ENCODE measurements at places on chromosomes 6 and 20.

DNA sequence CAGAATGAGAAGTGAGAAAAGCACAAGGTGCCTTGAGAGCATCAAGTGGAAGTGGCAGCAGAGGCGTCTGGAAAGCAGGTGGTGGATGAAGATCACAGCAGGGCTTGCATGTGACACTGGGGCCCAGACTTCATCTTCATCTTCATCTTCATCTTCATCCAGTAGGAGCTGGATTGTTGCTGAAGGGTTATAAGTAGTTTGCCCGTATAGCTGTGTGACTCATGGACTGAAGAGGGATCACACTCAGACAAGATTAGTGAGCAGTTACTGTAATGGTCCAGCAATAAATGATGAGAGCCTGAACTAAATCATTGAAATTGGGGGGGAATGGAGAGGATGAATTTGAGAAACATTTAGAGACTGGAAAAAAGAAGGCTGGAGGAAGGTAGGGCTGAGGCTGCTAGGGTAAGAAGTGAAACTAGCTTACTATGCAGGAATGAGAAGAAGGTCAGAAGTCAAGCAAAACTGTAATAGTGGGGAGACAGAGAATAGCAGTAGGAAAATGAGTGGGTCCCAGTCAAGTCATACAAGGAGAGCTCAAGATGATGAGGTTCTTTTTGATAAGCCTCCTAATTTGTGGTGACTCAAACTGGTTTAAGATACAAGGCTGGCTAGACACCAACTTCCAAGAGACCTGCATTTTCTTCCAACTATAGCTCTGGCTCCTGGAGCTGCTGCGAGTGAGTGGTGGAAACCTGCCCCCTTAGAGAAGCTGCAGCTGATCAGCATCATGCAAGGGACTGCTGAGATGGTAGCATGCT is 92.3 kb upstream of the BEND6 start:
- H3K36me3 ChIP-seq: no peaks in the 10 kb centered on the region
- DNase-seq: no peak
- peaks cover 15% of the 10 kb centered on the region for H3K27me3 ChIP-seq

- no peak for DNase-seq
- H3K36me3 ChIP-seq: no peaks in the 10 kb centered on the region
- no peak overlapping the region for H3K4me3 ChIP-seq
- no peaks in the 10 kb centered on the region for H3K4me1 ChIP-seq
- H3K27me3 ChIP-seq: peaks cover 16% of the 10 kb centered on the region
Observed at GRCh38 chr6:29507319-29507718, 19.6 kb upstream of the MAS1L start.

- peaks cover 34% of the 10 kb centered on the region for H3K36me3 ChIP-seq
- no peaks in the 10 kb centered on the region for H3K27me3 ChIP-seq
- peak overlapping the region; percentile 100 for H3K4me3 ChIP-seq
- no peak for DNase-seq
- H3K27ac ChIP-seq: peak overlapping the region; percentile 94
- peaks cover 27% of the 10 kb centered on the region for H3K4me1 ChIP-seq
Observed at GRCh38 chr6:42748203-42748898, 2.4 kb upstream of the TBCC start.

DNA sequence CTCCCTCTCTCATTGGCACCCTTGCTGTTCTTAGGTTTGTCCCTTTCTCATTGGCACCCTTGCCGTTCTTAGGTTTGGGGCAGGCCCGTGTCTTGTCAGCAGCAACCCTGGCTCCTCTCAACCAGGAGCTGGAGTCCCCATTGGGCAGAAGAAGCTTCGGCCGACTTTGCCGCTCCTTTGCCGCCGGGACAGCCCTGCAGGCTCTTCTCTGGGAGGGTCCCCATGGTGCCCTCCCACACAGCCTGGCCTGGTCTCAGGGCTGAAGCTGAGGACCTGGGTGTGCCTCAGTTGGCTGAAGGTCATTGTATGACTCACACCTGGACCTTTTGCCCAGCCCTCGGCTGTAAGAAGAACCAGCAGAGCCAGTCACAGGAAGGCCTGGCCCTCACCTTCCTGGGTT is 59.6 kb downstream of the PPP1R14C start:
- peaks cover 9% of the 10 kb centered on the region for H3K27me3 ChIP-seq
- H3K4me1 ChIP-seq: peaks cover 2% of the 10 kb centered on the region
- DNase-seq: no peak
- no peak overlapping the region for H3K4me3 ChIP-seq
- H3K27ac ChIP-seq: no peak overlapping the region

GRCh38 chr20:7308163-7308562 is 540.7 kb downstream of the BMP2 start:
- H3K27ac ChIP-seq: no peak overlapping the region
- no peaks in the 10 kb centered on the region for H3K27me3 ChIP-seq
- DNase-seq: no peak
- no peaks in the 10 kb centered on the region for H3K36me3 ChIP-seq
- no peaks in the 10 kb centered on the region for H3K4me1 ChIP-seq
